ENCODE measurements at places on chromosomes 4 and X. TPM values are rescaled to one million over a fixed set of nuclear protein-coding genes. Genes with fewer than 3 reads are reported as not detected.

SYAP1 gene
- total RNA-seq: 29.9 TPM

DNA sequence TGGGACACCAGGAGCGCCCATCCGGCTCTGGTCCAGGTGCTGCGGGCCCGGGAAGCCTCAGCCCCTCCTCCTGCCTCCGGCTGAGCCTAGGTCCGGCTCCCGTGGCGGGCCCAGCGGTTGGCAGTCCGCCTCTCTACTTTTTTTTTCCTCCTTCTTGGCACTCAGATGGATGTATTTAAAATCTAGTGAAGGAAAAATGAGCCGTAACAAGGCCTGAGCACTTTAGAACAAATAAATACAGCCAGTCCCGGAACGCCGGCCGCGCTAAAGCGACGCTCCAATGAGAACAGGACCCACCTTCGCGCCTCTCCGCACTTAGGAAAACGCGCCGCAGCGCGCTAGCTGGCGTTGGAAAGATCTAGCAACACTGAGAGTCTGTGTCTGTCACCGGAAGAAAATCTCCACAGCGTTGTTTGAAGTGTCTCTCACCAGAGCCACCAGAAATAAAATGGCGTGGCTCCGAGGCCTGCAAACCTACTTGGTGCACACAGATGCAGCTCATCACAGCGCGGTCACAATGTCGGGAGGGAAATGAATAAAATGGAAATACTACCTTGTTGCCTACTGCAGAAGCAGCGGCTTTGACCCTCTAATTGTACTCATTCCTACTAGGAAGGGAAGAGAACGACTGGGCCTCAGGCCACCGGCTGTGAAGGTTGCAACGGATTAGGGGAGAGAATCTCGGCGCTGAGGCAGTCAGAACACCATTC is 4.7 kb downstream of the NEUROG2 start:
- no peak for DNase-seq

DNA sequence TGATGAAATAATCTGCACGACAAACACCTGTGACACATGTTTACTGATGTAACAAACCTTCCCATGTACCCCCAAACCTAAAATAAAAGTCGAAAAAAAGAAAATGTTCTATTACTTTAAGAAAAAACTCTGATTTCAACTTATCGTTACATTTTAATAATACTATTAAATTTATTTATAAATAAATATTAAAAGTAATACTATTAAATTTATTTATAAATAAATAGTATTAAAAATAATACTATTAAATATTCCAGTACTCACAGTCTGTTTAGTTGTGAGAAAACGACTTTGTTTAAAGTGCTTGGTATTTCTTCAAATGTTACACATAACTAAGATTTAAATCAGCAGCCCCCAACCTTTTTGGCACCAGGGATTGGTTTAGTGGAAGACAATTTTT is 471.6 kb upstream of the PRKX start:
- no peak for DNase-seq

DNA sequence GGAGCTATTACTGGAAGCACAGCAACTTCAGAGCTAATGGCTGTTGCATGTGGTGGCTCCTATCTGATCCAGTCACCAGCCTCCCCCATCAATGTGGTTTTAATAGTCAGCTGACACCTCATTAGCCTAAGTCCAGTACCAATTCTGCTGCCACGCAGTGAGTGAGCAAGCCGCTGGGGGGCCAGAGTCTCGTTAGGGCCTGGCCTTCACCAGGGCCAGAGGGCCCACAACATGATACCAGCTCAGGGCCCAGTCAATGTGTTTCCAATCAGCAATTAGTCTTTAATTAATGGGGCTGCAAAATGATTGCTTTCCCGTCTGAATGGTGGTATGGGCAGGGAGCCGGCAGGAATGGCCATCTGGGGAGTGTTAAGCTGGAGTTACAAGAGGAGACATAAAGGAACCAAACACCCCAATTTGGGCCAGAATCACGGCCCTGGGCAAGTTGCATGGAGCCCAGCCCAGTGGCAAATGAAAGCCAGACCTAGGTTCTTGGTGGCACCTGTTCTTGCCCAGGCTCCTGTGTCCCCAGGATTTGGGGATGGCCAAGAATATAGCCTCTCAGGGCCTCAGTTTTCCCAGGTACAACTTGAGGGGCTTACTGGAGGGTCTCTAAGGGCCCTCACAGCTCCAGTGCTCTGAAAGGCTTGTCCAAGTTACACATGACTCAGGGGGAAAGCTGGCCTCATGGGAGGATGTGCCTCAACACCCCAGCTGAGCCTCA is 119.2 kb downstream of the EFNB1 start:
- no peak for DNase-seq

DNA sequence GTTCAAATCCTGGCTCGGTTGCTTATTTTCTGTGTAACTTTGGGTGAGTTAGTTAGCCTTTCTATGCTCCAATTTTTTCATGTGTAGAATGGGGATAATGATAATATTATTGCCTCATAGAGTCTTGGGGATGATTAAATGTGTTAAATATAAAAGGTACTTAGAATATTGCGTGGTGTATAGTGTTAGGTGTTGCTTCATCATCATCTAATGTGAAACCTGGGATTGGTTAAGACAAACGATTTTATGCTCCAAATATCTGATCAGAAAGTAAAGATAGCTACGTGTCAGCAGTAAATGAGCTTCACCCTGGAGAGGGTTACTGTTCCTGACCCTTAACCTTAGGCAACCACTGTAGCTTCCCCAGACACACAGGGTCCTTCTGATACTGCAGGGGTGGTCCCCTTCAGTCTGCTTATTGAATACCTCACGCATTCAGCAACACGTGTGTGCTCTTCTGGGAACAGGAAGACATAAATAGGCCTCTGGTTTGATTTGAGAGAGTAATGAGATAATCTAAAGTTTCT is 50.1 kb downstream of the GPAT3 start:
- no peak for DNase-seq

DNA sequence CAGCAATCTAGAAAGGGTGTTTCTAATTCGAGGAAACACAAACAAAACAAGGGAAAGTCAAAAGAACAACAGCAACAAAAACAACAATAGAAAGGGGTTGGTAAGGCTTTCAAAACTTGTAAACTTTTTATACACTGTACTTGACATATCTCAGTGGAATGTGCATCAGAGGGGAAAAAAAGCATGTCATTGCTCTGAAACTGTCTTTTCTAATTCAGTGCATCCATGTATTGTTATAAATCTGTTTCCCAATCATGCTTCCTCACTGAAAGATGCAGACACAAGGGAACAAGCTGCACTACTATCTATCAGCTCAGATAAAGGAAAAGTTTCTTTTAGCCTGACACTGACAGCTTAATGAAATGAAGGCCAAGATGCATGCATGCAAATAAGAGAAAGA is 44.2 kb upstream of the PCDH18 start:
- no peak for DNase-seq

DNA sequence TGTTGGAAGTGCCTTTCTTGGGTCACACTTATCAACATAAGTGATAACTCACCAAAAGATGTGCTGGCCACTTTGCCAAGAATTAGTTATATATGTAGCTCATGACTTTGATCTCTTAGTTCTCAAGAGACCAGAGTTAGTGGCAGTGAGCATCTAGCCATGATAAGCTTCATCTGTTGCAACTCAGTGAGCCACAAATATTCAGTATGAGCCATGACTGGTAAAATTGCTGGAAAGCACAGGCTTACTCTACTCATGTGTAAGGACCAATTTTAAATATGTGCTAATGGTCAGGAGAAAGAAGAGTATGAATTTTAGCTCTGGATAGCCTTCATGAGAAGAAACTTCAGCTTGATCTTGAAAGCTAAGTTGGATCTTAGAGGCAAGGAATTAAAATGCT is 59.4 kb upstream of the TLL1 start:
- no peak for DNase-seq

FGF2 gene
- total RNA-seq: 28.6 TPM

- DNase-seq: no peak
Observed at GRCh38 chr4:123397144-123398065, 810 bp downstream of the SPRY1 start.
